ENCODE measurements at places on chromosomes 13 and 19.

GRCh38 chr13:76720821-76721220 lies 165.4 kb downstream of the KCTD12 start:
- DNase-seq = no peak

GRCh38 chr13:26820871-26821270 lies 60.3 kb upstream of the GPR12 start:
- DNase-seq = no peak

DNA sequence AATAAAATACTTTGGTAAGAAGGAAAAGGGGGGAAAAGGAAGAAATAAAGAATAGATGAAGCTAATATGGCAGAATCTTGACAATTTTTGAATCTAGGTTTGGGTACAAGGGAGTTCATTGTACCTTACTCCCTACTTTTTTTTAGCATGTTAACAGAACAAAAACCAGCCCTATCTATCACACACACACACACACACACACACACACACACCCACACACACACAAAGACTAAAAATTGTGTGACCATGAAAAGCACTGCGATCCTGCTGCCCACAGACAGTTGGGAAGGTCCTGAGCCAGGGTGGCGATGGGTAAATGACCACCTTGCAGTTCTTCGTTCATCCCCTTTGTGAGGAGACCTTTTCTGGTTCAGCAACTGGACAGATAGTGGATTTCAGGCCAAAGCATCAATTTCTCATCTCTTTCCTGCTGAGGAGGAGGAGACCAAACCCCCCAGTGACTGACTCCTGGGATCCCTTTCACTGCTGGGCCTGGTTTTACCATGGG lies 91.8 kb downstream of the SIPA1L3 start:
- no peak for DNase-seq

- DNase-seq = no peak
Measured at GRCh38 chr19:51103926-51104341, 4.3 kb downstream of the CTU1 start.

- no peak for DNase-seq
Measured at GRCh38 chr13:112814905-112815585, 125.2 kb downstream of the ATP11A start.

DNA sequence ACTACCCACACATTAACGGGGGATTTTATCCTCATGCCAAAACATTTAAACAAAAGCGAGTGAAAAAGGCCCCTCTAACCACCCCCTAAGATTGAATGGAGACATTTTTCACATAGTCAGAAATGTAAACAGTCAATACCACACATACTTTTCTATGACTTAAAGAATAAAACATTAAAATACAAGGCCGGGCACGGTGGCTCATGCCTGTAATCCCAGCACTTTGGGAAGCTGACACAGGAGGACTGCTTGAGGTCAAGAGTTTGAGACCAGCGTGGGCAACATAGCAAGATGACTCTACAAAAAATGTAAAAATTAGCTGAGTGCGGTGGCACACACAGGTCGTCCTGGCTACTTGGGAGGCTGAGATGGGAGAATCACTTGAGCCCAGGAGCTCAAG lies 47.3 kb downstream of the MPHOSPH8 start:
- no peak for DNase-seq

GRCh38 chr13:36858290-36858689 lies 39.3 kb downstream of the RFXAP start:
- no peak for DNase-seq

GRCh38 chr19:11335449-11336146 lies 3.9 kb downstream of the RAB3D start:
- DNase-seq = no peak

DNA sequence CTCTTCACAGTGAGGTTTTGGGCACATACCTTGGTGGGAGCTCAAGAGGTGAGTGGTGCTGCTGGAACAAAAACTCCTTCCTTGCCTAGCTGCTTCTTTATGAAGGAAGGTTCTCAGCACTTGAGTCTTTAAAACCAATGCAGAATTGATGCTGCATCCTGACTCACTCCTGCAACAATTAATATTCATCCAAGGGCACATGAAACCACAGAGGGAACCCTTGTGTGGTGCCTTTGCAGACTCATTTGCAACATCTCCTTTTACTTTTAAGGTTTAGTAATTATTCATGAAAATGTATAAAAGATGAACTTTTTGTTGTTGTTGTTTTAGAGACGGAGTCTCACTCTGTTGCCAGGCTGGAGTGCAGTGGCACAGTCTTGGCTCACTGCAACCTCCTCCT lies 30.1 kb downstream of the OPA3 start:
- no peak for DNase-seq

- no peak for DNase-seq
Measured at GRCh38 chr19:27776524-27776923, 1436.4 kb downstream of the UQCRFS1 start.

DNA sequence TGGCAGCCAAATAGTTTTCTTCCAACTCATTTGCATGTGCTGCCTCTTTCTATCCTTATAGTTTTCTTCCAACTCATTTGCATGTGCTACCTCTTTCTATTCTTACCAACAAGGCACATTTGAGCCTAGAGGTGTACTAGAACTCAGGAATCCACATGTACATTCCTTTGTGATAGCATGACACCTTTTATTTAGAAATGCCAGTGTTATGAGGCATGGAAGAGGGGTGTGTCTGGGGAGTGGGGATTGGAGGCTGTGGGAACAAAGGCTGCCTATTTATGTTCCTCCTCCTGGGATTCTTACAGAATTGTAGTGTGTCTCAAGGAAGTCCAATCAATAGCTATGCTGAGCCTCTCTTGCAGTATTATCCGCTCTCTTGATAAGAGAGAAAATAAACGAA lies 966.7 kb downstream of the PCDH17 start:
- DNase-seq = no peak

DNA sequence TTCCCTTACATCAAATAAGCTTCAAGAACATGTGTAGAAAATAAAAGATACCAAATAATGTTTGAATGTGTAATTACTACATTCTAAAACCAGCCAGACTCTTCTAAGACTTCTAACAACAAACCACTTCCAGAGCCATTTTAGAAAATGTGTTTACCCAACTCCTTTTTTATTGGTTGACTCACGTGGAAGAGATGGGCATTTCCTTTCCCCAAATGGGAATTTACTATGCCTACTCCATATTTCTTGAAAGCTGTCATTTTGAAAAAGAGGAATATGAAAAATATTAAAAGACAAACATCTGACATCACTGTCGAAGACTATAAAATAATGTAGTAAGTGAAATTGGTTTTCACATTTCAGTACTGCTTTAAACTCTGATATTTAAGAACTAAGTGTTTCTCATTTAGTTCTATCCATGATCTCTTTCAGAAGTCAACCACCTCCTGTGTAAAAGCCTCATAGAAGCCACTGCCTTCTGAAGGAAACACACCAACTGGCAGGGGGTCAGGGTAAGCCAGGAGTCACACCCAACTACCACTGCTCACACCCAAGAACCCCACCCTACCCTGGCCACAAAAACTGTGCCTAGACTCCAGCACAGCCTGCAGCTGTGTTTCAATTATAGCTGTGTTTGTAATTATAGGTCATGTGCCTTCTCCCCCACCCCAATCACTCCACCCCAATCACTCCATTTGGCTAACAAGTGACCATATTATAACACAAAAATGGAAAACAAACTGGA lies 86.8 kb downstream of the UBL3 start:
- no peak for DNase-seq

GRCh38 chr19:39825531-39826076 lies 8.4 kb downstream of the DYRK1B start:
- DNase-seq = no peak

DNA sequence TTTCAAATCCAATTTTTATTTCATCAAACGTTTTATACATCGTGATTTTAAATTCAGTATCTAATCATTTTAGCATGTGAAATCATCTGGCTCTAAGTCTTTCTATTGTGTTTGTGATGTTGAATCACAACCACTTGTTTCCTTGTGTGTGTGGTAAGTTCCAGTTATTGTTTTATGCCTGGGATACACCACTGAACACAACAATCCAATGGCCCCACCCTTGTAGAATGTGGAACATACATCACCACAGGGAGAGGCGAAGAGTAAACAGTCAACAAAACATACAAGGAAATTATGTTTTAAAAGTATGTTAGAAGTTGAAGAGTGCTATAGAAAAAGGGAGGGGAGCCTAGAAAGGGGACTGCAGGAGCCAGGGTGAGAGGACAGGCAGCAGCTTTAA lies 100.5 kb downstream of the EPSTI1 start:
- no peak for DNase-seq

DNA sequence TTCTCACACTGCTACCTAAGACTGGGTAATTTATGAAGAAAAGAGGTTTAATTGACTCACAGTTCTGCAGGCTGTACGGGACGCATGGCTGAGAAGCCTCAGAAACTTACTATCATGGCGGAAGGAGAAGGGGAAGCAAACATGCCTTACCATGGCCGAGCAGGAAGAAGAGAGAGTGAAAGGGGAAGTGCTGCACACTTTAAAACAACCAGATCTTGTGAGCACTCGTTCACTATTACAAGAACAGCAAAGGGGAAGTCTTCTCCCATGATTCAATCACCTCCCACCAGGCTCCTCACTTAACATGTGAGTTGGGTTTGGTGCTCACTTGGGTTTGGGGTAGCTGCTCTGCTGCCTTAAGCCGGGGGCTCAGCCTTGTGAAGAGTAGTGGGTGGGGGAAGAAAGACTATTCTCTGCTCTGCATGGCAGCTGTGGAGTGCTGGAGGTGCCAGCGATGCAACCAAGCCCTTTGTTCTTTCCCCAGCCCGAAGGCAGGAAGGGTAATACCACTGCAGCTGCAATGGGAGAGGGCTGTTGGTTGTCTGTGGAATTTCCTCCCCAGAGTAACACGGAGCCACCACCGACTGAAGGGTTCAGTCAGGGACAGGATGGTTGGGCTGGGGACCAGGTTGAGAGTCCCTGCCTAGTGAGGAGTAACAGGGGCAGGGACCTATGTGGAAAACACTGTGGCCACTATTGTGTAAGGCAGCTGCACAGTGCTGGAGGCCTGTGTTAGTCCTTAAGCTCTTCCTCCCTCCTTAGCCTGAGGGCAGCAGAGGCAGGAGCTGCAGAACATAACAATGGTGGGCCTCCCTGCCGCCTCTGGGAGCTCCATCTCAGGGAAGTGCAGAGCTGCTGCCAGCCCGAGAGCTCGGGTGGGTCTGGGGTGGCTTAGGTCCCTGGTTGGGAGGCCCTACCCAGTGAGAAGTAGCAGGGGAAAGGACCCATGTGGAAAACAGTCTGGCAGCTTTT lies 1262.5 kb downstream of the EFNB2 start:
- DNase-seq = no peak

DNA sequence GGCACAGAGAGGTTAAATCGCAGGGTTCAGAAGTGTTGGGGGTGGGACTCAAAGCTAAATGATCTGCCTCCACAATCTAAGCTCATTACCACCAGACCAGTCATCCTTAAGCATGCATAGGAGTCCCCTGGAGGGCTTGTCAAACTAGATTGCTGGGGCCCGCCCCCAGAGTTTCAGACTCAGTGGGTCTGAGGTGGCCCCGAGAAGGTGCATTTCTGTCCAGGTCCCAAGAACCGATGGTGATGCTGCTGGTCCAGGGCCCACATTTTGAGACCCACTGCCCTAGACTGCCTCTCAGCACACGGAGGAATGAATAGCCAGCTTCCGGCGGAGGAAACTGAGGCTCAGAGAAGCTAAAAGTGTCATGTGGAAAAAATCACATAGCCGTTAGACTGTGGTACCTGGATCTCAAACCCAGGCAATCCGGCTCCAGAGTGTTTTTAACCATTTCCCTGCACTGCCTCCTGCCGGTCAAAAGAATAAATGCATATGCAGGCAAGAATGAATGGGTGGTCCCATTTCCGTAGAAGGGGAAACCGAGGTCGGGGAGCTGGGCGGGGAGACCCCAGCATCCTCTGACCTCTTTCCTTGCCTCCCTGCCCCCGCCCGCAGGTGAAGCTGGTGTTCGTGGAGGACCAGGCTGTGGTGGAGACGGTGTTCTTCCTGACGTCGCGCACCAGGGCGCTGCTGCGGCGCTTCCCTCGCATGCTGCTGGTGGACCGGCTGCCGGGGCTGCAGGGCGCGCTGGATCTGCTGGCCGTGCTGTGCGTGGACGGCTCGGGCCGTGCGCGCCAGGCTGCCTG lies 23.8 kb downstream of the ZSWIM9 start:
- DNase-seq = no peak

GRCh38 chr13:42041684-42042035 lies 6.8 kb upstream of the DGKH start:
- DNase-seq = no peak

GRCh38 chr13:52906122-52906903 lies 57.9 kb upstream of the PCDH8 start:
- DNase-seq = no peak

- DNase-seq = no peak
Measured at GRCh38 chr19:11434703-11435056, 241 bp downstream of the ODAD3 start.

DNA sequence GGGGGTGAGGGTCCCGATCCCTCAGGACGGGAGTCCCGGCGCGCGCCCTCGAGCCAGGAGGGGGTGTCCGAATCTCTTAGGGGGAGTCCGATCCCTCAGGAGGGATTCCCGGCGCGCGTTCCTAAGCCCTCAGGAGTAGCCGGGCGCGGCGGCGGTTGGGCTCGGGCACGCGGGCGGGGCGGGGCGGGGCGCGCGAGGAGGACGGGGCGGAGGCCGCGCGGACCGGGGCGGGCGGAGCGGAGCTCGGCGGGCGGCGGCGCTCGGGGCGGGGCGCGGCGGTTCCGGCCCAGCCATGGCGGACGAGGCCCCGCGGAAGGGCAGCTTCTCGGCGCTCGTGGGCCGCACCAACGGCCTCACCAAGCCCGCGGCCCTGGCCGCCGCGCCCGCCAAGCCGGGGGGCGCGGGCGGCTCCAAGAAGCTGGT lies at the start of gene CUL4A:
CUL4A (plus strand) TSS at position 278 of the 423 bp plus-strand sequence; CDS start at position 293, 15 bp downstream.
- DNase-seq = peak; percentile 80

DNA sequence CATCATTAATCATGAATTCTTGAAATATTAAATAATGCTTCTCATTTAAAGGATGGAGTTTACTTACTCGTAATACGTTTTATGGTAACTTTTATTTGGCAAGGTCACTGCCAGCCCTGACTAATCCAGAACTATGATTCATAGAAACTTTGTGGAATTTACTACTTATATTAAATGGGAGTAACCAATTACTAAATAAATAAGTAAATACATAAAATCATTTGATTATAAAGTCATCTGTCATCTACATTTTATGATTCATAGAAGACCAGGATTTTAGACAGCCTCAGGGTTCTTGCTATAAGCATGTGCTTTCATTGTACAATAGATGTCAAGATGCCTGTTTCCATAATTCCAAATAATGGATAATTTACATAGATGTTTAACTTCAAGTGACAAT lies 611.1 kb downstream of the TBC1D4 start:
- DNase-seq = no peak

DNA sequence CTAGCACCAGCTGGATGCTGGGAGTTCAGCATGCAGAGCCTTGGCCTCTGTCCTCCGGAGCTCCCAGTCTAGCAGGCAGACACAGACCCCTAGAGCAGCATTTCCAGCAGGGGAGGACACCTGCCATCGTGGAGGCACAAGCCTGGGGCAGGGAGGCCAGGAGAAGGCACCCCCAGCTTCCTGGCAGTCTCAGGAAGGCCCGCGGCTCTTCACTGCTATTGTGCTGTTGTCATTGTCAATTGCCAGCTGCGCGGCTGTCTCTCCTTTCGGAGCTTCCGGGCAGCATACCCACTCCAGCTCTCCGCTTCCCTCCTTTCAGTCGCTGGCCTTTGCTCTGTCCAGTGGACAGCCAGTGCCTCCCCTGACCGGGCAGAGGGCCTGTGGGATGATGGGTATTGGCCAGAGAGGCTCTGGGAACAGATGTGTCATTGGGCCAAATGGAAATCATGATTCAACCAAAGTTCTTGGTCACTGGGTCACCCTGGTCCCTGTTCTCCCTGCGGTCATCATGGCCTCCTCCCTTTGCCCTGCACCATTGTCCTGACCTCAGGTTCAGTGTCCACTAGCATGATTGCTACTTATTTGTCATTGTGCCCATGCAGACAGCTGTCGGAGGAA lies 93.0 kb downstream of the SLC7A1 start:
- no peak for DNase-seq

GRCh38 chr13:52187029-52187423 lies 27.6 kb upstream of the NEK3 start:
- no peak for DNase-seq
